ENCODE measurements at places on chromosomes 6 and 20.

DNA sequence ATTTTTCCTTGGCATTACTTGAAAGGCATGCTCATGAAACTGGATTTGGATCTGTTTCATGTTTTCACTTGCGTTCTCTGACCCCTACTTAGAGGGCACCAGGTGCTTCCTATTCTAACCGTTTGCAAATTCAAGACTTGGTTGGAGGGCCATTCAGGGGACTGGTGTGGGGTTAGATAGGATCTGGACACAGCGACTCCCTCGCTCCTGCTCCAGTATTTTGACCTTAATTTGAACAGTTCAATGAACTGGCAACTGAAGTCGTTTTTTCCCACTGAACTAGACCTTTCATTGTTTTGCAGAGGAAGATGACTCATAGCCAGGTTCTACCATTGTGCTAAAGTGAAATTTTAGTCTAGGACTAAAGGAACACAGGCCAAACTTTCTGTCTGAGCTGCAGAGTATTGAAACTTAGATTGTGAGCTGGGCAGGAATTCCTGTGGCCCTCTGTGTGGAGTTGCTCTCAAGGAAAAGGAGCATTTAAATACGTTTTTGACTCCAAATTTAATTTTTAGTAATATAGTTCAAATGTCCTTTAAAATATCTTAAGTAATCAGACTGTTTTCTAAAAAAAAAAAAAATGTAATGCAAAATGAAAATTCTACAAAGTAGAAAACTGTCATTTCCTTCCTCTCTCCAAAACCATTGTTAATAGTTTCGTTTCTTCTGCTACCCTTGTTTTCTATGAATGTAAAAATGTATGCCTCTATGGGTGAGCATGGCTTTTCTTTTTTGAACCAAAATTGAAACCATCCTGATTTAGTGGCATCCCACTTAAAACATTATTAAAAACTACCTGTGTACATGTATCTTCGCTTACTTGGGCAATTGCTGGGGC is 64.8 kb downstream of the UTRN start:
- peak; percentile 68 for DNase-seq

- DNase-seq, result no peak
These were observed 12.1 kb downstream of the MYLK2 start for GRCh38 chr20:31831211-31831610.

GRCh38 chr20:46013829-46014516 is 5.3 kb downstream of the MMP9 start:
- peak; percentile 76 for DNase-seq

DNA sequence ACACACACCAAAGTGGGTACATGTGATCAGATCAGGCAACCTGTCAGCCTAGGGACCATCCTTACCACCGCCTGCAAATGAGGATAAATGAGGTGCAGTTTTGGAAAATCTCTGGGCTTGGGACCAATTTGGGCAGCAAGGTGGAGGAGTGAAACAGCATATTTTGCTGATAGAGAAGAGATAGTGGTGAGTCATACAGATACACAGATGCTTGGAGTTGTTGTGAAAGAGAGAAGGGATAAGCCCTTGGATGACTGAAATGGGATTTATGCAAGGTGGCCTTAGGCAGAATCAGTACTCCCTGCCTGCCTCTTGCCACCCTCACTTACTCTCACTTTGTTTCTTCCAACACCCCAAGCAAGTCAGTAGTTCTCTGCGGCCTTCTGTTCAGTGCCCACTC is 34.7 kb downstream of the BMP2 start:
- no peak for DNase-seq

- peak; percentile 77 for DNase-seq
These were observed at the start of gene POU3F2 for GRCh38 chr6:98834060-98835031. TSS of gene POU3F2 (plus strand) at chr6:98834574. CDS start at chr6:98834874, 300 bp downstream.

GRCh38 chr6:158813032-158813431 is 6.1 kb downstream of the EZR start:
- DNase-seq, result no peak

DNA sequence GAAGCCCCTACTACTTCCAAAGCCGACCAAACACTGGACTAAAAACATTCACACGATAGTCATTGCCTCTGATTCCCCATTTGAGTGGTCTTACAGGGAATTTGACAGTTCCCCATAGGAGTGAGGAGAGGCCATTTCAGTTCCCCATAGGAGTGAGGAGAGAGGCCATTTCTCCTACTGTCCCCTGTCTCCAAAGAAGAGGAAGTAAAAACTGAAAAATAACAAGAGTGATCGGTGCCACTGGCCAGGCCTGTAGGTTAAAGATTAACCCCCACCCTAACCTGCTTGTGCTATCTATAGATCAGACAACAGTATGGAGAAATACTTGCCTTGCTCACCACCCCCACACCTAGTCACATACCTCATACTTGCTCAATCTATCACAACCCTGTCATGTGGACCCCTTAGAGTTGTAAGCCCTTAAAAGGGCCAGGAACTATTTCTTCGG is 204.0 kb upstream of the MOCS1 start:
- DNase-seq, result no peak

GRCh38 chr6:6994796-6995195 is 113.0 kb upstream of the RREB1 start:
- no peak for DNase-seq

- DNase-seq, result no peak
These were observed 182.4 kb downstream of the TSHZ2 start for GRCh38 chr20:53154540-53154939.
